ENCODE measurements at places on chromosomes 3 and 15.
A peak's percentile ranks its signal among the peaks of the same experiment; 100 is the strongest.

- H3K27ac ChIP-seq: peak overlapping the region; percentile 27
- H3K36me3 ChIP-seq: no peaks in the 10 kb centered on the region
- DNase-seq: no peak
- H3K27me3 ChIP-seq: no peaks in the 10 kb centered on the region
These were observed 386.5 kb upstream of the PROK2 start for GRCh38 chr3:72171463-72171881.

DNA sequence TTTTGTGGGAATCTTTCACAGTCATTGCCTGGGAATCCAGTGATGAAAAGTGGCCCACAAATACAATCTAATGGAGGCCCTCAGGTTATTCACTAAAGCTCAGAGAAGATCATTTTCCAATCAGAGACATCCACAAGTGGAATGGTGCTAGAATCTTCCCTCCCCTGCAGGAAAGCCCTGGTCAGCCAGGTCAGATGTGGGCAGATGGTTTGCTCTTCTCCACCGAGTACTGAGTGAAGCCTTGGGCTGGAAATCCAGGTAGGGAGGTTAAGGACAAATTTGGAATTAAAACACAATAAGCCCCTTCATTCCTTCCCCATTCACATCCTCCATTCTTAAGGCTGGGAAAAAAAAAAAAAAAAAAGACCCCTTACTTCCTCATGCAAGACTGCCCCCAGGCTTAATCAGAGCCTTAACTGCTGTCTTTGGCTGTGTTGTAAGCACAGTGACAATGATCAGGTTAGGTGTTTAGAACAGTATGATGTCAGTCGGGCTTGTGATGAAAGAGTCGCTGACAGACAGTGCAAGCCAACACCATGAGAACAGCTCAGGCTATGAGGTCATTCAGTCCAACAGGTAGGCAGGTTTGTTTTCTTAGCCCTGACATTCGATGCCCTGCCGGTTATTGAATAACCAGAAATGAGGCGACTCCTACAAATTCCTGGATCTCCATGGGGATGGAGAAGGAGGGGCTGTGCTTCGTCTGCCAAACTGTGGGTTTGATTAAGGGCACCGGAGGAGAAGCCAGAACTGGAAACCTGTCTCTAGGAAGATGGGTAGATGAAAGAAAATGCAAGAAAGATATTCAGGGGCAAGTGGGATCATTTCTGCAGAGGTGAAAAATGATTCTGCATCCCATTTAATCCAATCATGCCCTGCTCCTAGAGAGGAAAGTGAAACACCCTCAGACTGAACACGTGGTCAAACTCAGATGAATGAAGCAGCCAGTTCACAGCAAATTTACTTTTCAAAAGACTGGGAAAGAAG, 23.5 kb upstream of the HES1 start:
- no peak for DNase-seq
- no peak overlapping the region for H3K4me3 ChIP-seq
- no peak overlapping the region for H3K27ac ChIP-seq
- no peaks in the 10 kb centered on the region for H3K27me3 ChIP-seq

GRCh38 chr3:179100652-179101051, 29.0 kb upstream of the ZMAT3 start:
- H3K36me3 ChIP-seq: no peaks in the 10 kb centered on the region
- no peak for DNase-seq
- no peak overlapping the region for H3K4me3 ChIP-seq
- no peaks in the 10 kb centered on the region for H3K4me1 ChIP-seq

DNA sequence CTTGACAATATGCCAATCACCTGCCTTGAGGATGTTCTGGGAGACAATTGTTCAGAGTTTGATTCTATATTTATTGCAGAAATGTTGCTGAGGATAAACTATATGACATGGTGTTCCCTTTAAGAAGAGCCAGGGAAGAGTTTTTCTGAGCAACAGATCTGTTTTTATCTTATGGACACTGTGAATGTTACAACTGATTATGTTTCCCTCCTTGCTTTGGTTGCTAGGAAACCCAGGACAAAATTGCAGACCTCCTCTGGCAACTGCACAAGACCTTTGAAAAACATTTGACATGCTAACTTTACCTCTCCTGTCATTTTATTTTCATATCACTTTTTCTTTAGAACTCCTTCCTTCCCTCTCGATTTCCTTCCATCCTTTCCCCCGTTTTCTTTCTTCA, 8.2 kb upstream of the TM6SF1 start:
- H3K36me3 ChIP-seq: no peaks in the 10 kb centered on the region
- no peak overlapping the region for H3K4me3 ChIP-seq
- no peak for DNase-seq
- no peaks in the 10 kb centered on the region for H3K27me3 ChIP-seq
